AG09309 (cell line): ENCODE measurements at places on chromosomes 7 and 10.

DNA sequence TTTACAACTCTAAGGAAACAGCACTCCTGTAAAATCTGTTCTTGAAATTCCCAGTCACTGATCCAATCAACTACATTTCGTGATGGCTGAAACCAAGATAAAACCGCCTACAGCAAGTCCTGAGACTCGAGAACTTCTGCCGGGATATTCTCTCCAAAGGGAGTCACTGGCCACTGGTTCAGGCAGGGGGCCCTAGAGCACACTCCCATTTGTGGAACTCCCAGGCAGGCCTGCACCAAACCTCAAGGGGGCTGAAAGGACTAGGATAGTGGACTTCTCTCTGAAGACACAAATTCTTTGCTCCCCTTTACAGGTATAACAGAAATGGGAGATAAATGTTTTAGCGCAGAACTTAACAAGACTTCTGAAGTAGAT, 16.3 kb downstream of the CYTH3 start:
- no peak for DNase-seq

GRCh38 chr10:82477776-82478175, 602.8 kb downstream of the NRG3 start:
- no peak for DNase-seq

DNA sequence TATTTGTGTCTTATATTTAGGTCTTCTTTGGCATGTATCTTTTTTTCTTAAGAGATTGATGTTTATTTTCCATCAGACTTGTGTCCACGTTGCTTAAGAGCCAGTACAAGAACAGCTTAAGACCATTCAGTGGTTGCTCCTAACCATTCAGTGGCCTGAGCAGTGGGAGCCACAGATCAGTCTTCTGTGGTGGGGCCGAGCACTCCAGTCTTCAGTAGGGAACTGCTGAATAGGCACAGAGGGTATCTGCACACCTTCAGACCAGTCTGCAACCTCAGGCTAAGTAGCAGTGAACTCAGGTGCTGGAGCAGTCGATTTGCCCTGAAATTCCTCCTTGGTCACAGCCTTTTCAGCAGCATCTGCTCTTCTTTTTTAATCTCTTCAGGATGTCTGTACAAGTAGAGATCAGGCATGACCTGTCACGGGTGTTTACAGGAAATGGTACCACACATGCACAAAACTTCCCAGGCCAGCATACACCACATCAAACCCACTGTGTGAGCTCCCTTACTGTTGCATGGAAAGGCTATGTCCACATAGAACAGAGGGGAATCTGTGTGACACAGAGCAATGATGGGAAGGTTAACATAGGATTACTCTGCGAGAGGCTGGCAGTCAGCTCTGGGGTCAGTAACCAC, 51.5 kb downstream of the FAM107B start:
- DNase-seq: no peak

DNA sequence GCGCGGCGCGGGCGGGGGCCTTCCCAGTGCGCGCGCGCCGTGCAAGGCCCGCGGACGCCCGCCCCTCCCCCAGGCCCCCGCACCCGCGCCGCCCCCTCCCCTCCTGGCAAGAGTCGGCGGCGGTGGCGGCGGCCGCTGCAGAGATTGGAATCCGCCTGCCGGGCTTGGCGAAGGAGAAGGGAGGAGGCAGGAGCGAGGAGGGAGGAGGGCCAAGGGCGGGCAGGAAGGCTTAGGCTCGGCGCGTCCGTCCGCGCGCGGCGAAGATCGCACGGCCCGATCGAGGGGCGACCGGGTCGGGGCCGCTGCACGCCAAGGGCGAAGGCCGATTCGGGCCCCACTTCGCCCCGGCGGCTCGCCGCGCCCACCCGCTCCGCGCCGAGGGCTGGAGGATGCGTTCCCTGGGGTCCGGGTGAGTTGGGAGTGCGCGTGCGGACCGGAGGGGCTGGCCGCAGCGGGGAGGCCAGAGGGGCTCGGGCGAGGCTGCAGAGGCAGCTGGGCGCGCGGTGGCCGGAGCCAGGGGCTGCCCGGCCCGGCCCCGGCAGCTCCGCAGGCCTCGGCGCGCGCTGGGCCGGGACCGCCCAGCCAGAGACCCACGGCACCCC, at the start of gene BMPR1A:
BMPR1A (plus strand) TSS at position 109 of the 602 bp plus-strand sequence. CDS start 119,400 bp downstream, outside the sequence.
- DNase-seq: peak; percentile 37

DNA sequence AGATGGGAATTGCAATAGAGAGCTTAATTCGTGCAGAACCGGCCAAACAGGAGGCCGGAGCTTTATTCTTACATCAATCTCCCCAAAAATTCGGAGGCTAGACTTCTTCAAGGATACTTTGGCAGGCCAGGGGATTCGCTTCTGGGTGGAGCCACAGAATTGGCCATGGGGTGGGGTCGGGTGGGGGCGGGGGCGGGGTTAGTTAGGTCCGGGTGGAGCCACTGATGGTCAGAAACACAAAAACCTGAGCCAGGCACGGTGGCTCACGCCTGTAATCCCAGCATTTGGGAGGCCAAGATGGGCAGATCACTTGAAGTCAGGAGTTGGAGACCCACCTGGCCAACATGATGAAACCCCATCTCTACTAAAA, 87.5 kb downstream of the SEPTIN14 start:
- DNase-seq: no peak

DNA sequence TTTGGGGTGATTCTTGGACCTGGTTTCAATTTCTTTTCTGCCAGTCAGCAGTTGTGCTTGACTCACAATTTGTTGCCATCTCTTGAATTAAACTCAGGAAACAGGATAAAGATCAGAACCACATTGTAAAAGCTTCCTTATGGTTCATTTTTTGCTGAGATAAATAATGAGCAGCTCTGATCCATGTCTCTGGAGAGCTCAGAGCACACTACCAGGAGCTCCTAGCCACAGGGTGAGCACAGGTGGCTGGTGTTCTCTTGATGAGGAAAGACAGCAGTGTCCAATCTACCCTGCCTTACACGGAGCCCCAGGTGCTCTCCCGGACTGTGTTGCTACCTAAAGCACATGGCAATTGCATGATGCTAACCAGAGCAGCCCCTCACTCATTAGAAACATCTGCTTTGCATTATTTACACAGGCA, 17.2 kb upstream of the FAM170B start:
- no peak for DNase-seq

- DNase-seq: no peak
Measured at GRCh38 chr10:130138479-130138866, 2.3 kb downstream of the GLRX3 start.

DNA sequence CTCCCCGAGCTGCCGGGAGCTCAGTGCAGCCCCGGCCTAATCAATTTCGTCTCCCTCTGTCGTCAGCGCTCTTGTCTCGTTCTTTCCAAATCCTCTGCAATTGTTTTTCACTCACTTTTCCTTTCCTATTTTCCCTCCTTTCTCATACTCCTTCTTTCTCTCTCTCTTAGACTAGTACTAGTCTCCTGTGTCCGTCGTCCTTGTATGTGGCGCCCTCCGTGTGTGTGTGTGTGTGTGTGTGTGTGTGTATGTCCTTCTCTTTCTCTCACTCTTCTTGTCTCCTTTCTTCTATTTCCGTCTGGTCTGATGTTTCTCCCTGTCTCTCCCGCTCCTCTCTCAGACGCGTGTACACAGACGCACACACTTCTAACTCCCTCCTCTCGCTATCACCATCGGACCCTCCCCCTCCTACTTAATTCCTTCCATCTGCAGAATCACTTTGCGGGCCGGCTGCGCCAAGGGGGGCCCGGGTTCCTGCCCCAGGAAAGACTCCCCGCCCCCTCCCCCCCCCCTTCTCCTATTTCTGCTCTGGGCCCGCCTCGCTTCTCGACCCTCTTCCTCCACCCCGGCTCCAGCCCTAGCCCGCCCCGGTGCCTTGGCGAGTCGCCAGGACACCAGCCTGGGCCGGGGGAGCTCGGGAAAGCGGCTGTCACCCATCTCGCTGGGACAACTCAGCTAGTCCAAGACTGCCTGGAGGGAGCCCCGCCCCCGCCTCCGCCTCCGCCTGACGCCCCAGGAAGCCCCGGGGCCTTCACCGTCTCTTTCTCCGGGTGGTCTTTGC, 743 bp upstream of the ZCCHC24 start:
- no peak for DNase-seq

DNA sequence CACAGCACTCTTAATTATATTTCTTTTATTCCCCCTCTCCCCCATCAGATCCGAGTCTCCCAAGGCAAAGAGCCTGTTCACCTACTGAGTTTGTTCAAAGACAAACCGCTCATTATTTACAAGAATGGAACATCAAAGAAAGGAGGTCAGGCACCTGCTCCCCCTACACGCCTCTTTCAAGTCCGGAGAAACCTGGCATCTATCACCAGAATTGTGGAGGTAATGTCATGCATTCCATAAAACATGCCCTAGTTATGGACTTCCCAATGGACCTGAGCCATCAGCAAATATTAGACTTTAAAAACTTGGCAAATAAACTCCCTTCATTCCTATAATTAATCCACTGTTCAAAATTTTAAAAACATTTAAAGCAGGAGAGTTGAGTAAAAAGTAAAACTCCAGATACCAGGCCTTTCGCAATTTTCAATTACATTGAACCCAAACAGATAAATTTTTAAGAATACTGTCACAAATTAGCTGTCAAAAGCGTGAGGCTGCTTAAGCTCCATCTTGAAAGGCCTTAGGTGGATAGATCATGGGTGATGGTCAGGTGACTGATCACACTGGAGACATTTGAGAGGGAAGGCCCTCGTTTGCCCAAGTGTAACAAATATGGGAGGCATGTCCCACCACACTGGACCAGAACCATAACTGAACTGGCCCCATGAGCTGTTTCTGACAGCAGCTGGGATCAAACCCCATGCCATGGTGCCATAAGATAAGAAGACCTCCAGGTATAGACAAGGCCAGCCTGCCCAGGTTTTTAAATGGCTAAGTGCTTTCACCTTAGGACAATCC, 46.9 kb upstream of the ARL4A start:
- DNase-seq: no peak

- DNase-seq: no peak
Measured at GRCh38 chr10:5546891-5547680, 22.3 kb downstream of the CALML3 start.

GRCh38 chr10:95472304-95473088, 88.7 kb downstream of the SORBS1 start:
- DNase-seq: no peak

GRCh38 chr7:32542595-32542994, 47.3 kb downstream of the AVL9 start:
- DNase-seq: no peak

- peak; percentile 91 for DNase-seq
Measured at GRCh38 chr7:158818325-158819213, 10.7 kb downstream of the ESYT2 start.

DNA sequence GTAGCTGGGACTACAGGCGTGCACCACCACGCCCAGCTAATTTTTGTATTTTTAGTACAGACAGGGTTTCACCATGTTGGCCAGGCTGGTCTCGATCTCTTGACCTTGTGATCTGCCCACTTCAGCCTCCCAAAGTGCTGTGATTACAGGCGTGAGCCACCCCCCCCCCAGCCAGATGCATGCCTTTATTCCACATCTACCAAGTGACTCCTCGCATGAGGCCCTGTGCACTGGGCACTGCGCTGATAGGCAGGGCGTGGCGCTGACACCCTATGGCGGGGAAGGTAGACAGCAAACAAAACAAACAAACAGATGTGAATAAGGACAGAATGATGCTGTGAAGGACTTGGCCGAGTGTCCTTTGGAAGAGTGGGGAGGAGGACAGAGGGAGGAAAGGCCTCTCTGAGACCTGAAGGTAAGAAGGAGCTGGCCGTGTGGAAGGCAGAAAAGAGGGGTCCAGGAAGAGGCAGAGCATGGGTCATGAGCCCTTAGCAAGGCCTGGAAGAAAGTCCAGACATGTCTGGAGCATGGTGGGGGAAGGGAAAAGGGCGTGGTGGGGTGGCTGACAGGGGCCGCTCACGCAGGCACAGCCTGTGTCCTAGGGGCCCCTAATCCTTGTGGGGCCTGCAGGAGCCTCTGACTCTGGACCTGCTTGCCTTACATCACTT, 47.5 kb upstream of the CACUL1 start:
- no peak for DNase-seq

- no peak for DNase-seq
Measured at GRCh38 chr10:36141856-36142560, 499.9 kb upstream of the FZD8 start.

- DNase-seq: no peak
Measured at GRCh38 chr7:129014501-129015101, 40.3 kb downstream of the TNPO3 start.

GRCh38 chr7:91302794-91303193, 38.6 kb downstream of the FZD1 start:
- no peak for DNase-seq

DNA sequence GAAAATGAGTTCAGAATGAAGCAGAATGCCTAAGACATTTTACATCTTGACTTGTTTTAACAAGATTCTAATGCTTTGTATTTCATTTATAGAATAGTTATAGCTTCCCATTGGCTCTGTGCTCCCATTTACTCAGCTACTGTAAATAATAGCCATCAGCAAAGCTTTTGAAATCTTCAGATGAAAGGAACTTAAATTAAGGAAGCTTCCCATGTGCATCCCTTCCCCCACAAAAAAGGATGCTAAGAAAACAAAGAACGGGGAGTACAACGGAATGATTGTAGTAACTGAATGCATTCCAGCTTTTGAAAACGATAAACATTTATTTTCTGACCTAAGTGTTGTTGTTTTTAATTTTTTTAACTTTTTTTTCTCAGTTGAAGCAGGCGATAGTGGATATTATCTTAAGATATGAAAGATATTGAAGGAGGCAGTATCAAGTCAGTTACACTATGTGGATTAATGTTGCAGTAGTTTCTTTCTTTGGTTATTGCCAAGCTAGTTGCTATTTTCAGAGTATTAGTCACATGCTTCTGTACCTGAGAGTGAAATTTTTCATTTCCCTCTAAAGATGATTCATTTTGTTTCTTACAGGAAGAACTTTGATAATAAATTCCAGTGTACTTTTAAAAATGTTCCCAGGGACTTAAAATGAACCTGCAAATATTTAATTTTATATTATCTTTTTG, 129.2 kb downstream of the KCND2 start:
- no peak for DNase-seq

DNA sequence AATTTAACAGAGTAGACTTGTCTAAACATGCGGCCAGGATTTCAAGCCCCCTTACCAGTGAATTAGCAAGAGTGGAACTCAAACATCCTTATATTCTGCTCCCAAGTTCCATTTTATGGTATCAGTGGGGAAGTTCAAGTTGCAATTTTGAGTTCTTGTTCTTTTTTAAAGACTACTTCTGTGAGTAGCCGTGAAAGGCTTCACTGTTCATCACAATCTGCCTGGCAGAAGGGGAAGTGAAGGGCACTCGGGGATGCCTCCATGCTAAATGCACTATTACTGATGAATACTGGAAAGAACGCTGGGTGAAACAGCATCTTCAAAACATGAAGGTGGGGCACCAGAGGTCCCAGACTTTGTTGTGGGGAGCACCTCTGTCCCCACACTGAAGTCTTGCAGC, 22.4 kb upstream of the FGL2 start:
- DNase-seq: no peak

GRCh38 chr10:93580828-93581227, 14.4 kb downstream of the FFAR4 start:
- no peak for DNase-seq

- DNase-seq: no peak
Measured at GRCh38 chr10:95644901-95645300, 11.6 kb downstream of the ALDH18A1 start.

- DNase-seq: no peak
Measured at GRCh38 chr7:140656548-140657515, 15.9 kb upstream of the ADCK2 start.

GRCh38 chr7:46173476-46174195, 252.6 kb upstream of the IGFBP3 start:
- no peak for DNase-seq

- DNase-seq: no peak
Measured at GRCh38 chr7:147432576-147432975, 1158.0 kb upstream of the C7orf33 start.
